GM12878 (cell line): ENCODE measurements at places on chromosomes 11 and 22. TPM values are rescaled to one million over a fixed set of nuclear protein-coding genes. Genes with fewer than 3 reads are reported as not detected.

DNA sequence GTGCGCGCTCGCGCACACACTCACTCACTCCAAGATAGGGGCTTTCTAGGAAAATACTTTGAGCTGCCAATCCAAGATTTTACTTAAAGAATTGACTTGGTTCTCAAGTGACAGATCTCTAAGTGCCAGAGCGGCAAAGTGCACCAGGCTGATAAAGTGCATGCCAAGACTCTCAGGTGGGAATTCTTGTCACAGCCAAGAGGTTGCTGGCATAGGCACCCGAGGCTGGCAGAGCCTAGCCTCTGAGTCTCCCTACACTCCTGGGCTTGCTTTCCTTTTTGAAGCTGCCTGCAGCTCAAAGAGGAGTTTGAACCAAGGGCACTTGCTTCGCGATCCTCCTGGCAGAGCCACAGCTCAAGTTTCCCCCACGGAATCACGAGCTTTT lies 2.5 kb upstream of the ADM start:
- peaks cover 44% of the 10 kb centered on the region for H3K27me3 ChIP-seq
- H3K4me1 ChIP-seq: peaks cover 34% of the 10 kb centered on the region
- no peak overlapping the region for H3K27ac ChIP-seq

GRCh38 chr11:1471736-1472135 lies 14.8 kb downstream of the MOB2 start:
- H3K36me3 ChIP-seq: no peaks in the 10 kb centered on the region
- no peaks in the 10 kb centered on the region for H3K27me3 ChIP-seq
- no peak overlapping the region for H3K4me3 ChIP-seq

DEUP1 gene
- total RNA-seq: not detected in 2 replicates

NRGN gene
- total RNA-seq: 2.7 and 3.2 TPM in 2 replicates
